Right renal pelvis (tissue), 4 donors: ENCODE measurements at places on chromosomes 16 and 17. TPM values are rescaled to one million over a fixed set of nuclear protein-coding genes. Genes with fewer than 3 reads are reported as not detected.

The CIBAR2 gene
- polyA plus RNA-seq: 0.26 TPM

The TBX6 gene
- polyA plus RNA-seq: 2.0 TPM

The DCXR gene
- 96.0 TPM for polyA plus RNA-seq

The PRKCB gene
- 4.3 TPM for polyA plus RNA-seq

The CPNE2 gene
- polyA plus RNA-seq: 38.2 TPM

DNA sequence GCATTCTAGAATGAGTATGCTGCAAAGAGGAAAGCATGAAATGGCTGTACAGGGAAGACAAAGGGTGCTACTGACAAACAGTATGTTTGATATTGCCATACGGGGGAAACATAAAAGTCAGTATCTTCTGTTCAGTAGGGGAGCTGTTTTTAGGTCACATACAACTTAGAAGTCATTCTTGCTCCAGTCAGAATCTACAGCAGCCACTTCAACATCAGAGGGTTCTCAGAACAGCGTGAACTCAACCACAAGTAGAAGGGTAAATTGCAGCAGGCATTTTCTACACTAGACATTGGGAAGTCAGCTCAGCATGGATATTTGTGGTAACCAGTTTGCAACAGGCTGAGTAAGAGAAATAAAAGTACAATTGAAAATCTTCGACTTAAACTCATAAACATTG lies 1241.8 kb upstream of the GOT2 start:
- no peak for DNase-seq

DNA sequence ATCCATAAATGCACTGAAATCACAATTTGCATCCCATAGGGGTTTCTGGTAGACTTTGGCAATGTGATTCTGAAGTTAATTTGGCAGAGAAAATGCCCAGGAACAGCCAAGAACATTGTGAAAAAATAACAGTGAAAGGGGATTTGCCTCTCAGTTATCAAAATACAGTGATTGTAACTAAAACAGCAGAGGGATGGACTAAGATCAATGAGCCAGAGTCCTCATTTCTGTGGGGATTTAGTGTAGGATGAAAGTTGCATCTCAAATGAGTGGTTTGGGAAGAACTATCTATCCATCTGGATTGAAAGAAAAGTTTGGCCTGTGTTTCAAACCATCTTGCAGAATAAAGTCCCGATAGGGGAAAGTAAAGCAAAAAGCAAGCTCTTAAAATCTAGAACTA lies 28.1 kb downstream of the MYBBP1A start:
- DNase-seq: no peak

GRCh38 chr17:60535382-60536279 lies 9.6 kb upstream of the APPBP2 start:
- no peak for DNase-seq

GRCh38 chr16:80914379-80915078 lies 92.2 kb downstream of the CMC2 start:
- no peak for DNase-seq

- no peak for DNase-seq
Measured at GRCh38 chr16:72105978-72106377, 12.3 kb downstream of the DHX38 start.

- no peak for DNase-seq
Measured at GRCh38 chr17:2051061-2051932, 3.6 kb upstream of the HIC1 start.

DNA sequence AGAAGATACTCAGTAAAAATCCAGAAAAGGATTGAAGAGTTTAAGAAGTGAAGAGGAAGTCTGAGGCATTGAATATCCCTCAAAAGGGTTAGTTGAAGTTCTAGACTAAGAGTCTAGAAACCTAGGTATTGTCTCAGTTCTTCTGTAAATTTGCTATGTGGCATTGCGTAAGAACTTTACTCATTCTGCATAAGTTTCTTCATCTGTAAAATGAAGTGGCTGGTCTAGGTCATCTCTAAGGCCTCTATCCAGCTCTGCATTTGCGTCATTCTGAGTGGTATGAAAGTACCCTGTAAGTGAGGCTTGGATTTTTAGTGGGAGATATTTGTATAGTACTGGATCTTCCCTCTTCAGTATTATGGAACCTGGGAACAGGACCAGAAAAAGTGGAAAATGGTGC lies 130.2 kb downstream of the MYO1D start:
- no peak for DNase-seq

DNA sequence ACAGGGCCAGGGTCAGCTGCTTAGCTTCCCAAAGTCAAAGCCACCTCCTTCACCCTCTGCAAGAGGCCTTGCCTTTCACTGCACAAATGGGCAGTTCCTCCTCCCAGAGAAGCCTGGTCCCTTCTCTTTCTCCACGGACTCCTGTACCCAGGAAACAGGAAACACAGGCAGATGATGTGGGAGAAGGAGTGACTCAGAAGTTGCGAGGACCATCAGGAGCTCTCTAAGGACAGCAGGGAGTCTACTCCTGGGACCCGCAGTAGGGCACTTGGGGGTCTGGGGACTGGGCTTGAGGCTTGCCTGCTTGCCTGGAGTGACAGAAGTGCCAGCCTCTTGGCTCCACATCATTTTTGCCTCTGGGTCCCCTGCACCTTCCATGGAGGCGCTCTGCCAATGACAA lies 47.4 kb upstream of the KSR1 start:
- no peak for DNase-seq

DNA sequence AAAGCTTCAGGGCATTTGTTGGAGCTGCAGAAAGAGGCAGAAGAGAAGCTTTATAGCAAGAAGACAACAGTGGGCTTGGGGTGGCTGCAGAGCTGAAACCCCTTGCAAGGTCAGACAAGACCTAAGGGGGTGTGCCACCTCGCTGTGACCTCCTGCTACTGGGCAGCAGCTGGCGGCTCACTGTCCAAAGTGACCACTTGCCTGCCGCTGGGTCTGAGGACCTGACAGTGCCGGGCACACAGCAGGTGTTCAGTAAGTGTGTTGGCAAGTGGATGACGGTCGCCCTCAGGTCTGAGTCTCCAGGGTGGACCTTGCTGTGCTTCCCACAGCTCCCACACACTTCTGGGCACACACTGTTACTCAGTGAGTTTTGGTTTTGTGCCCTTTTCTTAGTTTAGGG lies 336.5 kb downstream of the C16orf95 start:
- no peak for DNase-seq

- DNase-seq: no peak
Measured at GRCh38 chr17:31051506-31051905, 43.3 kb upstream of the NF1 start.
